ENCODE measurements at places on chromosomes 3 and 15.

DNA sequence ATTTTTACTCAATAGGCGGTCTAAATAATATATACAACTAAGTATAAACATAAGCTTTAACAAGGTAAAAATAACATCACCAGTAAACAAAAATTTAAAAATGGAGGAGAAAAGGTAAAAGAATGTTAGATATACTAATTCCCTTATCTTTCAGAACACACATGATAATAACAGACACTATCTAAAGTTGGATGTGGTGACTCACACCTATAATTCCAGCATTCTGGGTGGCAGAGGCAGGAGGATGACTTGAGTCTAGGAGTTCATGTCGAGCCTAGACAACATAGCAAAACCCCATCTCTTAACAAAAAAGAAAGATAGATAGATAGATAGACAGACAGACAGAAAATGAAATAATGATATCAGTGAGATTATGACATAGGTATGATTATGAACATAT lies 85.1 kb downstream of the STAG1 start:
- DNase-seq: peak; percentile 46

DNA sequence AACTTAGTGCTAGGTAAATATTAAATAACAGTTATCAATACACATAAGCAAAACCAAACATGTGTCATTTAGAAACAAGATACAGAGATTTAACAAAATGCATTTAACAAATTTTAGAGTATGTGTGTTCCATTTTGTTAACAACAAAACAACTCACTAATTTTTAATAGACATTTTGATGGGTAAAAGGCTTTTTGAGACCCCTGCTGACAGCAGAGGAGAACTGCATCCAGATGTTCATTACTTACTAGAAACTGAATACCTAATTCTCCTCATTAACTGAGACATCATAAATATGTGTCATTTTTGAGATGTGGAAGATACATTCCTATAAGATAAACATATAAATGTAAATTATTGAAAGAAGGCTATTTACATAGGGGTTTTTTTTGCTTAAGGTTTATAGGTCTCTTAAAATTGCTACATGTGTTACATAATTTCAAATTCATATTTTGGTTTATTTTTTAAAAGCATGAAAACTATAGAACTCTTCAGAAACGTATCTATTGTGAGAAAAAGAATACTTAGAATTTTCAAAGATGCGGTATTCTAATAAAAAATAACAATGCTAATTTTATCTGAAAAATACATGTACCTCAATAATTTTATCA lies 1009.8 kb downstream of the TUSC7 start:
- peak; percentile 40 for DNase-seq

GRCh38 chr3:172918568-172919296 lies 168.2 kb downstream of the ECT2 start:
- DNase-seq: no peak

GRCh38 chr15:91865486-91865885 lies 12.0 kb downstream of the SLCO3A1 start:
- DNase-seq: no peak

DNA sequence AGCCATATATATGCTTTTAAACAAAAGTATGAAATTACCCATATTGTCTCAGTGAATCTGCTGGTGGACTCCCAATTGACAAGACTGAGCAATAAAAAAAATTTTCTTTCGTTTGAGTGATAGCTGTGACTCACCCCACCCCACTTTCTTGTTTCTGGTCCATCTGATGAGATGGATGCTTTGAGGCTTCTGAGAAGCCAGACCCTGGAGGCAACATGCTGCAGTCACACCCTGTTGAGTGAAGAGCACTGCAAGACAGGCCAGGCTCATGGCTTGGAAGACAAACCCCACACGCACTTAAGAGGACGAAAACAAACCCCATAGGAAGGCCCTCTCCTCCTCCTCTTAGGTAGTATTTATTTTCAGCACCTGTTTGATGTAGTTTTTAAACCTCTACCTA lies 276.0 kb upstream of the TTC14 start:
- no peak for DNase-seq

GRCh38 chr15:79394231-79394630 lies 37.9 kb upstream of the MINAR1 start:
- DNase-seq: peak; percentile 79

DNA sequence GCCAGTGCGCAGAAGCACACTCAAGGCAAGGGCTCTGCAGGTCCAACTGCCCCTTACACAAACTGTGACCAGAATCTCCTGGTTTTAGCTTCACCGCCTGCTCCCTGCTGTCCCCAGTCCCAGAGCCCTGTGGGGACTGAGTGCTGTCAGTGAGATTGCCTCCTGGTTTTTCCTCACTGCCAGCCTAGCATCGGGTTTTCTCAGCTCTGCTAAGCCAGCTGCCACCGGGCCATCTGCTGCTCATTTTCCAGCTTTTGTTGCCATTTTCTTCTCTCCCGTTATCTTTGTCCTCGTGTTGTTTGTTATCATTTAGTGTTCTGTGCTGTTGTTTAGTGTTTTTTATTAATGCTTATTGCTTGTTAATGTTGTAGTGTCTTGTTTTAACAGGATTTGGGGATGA lies 79.5 kb upstream of the BLM start:
- DNase-seq: no peak

GRCh38 chr15:93118904-93119303 lies 29.9 kb upstream of the RGMA start:
- DNase-seq: no peak

DNA sequence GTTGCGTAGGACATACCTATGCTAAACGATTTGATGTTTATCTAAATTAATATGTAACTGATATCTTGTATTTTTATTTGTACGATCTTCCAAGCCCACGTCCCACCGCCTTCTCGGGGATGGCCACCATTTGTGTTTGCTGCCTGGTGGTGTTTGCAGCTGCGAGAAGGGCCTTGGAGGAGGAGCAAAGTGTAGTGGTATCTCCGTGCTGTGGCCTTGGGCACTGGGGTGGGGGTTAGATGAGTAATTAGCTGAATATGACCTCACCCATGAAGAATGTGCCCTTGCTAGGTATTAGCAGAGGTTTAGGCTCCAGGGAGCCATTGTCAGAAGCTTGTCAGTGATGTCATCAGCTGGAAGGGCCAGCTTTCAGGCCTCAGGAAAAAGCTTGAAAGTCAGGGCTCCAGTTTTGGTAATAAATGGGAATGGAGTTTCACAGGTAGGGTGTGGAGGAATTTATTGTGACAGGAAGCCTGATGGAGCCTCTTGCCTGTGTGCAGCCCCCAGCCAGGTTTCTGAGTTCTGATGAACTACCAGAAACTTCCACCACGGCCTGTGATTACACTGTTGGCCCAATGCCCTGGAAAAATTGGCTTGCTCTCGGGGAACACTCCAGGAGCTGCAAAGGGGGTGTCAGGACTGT lies 41.0 kb downstream of the FLNB start:
- peak; percentile 90 for DNase-seq

- DNase-seq: no peak
These were observed 58.1 kb downstream of the NPAP1 start for GRCh38 chr15:24733659-24734058.

- peak; percentile 29 for DNase-seq
These were observed 18.6 kb upstream of the C15orf40 start for GRCh38 chr15:83030021-83030420.

DNA sequence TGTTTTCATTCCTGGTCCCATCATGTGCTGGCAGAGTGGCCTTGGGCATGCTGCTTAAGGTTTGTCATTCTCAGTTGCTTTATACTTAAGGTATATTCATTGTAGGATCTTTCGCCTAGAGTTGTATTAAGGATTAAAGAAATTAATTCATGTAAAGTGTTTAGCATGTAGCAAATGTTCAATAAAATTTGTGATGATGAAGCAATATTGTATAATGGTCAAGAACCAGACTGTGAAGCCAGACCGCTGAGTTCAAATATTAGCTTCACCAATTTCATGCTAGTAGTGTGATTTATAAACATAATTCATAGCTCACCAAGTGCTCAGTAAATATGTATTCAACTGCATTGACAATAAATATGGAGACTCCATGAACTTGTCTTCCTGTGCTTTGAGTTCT lies 178.5 kb downstream of the BBX start:
- no peak for DNase-seq

DNA sequence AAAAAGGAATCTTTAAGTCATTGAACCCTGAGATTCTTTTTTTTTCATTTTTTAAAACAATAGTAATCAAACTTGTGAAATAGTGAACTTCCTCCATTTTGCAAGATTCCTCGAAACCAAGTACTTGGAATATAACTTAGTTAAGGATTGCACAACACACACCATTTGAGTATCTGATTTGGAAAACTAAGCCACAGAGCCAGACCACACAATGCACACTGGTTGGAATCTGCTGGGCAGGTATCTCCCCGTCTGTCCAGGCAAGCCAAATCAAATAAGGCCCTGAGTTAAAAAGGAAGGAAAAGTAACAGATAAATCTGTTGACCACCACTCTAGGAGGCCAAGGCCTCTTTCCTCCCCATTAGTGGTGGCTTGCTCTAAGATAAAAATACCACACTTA lies 177.5 kb upstream of the ICE2 start:
- no peak for DNase-seq

GRCh38 chr15:101489599-101490407 lies at the start of gene PCSK6:
Gene PCSK6 (minus strand): TSS chr15:101489707. CDS start chr15:101489670, 37 bp downstream.
- DNase-seq: no peak

DNA sequence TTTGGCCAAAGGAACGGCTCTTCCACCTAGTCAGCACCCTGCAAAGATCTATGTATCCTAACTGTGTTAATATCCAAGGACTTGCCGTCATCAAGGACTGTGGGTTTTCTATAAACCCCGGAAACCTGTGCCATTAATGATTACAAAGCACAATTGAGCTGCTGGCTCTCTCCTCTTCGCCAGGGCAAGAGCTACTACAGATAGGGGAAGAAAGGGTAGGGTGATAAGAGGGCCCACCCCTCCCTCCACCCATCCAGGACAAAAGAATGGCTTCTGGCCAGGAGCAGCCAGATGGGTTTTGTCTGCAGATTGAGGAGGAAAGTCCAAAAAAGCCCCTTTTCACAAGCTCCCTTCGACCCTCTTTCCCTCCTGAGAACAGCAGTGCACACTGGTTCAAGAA lies 9.9 kb downstream of the RFT1 start:
- DNase-seq: no peak

GRCh38 chr3:147518465-147518864 lies 109.3 kb downstream of the ZIC1 start:
- no peak for DNase-seq

- peak; percentile 7 for DNase-seq
These were observed 5.3 kb downstream of the BRPF1 start for GRCh38 chr3:9736831-9737230.

GRCh38 chr3:153595186-153595815 lies 433.3 kb downstream of the RAP2B start:
- DNase-seq: peak; percentile 50

DNA sequence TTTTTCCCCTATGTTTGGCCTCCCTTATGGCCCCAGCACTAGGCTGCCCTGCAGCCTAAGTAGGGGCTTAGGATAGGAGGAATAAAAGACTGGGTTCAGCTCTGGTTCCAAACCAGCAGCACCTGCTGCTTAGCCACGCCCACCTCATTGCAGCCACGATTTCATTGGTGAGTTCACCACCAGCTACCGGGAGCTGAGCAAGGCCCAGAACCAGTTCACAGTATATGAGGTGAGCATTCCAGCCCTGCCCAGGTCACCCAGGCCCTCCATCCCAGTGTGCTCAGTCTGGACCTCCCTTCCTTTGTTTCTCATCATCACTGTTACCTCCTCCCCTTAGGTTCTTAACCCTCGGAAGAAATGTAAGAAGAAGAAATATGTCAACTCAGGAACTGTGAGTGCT lies 11.5 kb downstream of the CPNE9 start:
- DNase-seq: no peak

GRCh38 chr15:36161108-36161507 lies 418.3 kb upstream of the CDIN1 start:
- DNase-seq: no peak

DNA sequence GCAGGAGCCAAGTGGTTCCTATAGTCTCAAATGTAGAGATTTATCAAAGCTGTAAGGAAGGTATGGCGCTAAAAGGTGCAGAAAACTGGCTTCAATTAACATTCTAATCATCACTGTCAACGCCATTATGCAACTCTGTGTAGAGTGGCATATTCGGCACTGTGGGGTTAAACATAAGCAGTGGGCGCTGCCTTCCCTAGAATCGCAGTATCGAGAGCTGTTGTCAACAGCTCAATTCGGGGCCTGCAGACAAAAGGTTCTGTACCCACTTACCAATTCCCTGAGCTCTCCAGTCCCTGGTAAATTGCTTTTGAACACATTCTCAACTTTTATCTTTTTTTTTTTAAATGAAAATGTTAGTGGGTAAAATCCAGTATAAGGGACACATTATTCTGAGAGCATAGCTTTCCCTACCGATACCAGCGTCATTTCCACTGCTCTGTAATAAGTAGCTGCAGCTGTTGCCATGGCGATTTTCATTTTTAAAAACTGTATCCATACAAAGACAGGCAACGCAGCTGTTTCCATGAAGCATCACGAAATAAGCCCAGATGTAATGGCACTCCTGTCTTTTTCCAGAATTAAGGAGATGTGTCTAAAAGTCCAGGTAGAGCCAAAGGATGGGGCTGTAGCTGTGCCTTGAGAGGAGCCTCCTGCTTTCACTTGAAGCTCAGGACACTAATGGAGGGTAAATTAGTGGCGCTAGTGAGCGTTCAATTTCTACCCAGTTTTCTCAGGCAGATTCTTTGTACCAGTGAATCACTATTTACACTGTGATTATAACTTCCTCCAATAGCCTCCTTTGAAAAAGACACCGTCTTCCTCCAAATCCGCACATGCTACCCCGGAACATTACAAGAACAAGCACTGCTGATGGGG lies 250.3 kb downstream of the SLC9A9 start:
- DNase-seq: no peak

Data from IMR-90 (cell line).